ENCODE measurements at places on chromosomes 4 and X.

DNA sequence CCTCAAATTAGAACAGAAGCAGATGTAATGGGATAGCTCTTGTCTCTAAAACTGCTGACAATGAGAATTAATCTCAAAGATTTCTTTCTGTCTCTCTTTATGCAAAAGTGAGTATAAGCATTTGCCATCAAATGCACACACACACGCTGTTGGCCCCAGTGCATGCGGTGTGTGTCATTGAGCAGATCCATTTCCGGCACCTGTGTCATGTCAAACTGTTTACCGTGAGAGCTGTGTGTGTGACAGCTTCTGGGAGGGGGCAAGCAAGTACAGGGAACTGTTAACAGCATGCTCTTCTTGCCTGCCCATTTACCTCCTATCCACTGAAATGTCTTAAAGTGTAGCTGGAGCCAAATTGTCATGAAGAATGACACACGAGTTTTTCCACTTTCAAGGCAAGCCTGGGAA, 297.9 kb upstream of the FAT4 start:
- no peak for DNase-seq

- DNase-seq: no peak
These were observed 24.2 kb downstream of the MAGED1 start for GRCh38 chrX:51917604-51918003.

DNA sequence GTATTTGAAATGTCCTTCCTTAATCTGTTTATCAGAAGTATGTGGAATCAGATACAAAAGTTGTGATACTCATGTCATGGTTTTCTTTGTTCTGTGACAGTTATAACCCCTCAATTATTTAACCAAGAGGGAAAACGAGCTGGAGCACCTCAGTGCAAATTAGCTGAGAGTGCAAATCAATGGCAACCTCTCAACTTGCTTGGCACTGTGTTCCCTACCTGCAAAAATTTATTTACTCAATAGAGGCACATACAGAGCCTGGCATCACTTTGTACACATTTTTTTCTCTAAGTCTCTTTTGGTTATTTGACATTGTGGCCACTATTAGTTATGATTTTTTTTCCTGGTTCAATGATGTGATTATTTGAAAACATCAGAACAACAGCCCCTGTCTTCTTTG, 186.2 kb downstream of the STIM2 start:
- DNase-seq: no peak

GRCh38 chr4:94826206-94826605, 68.5 kb downstream of the BMPR1B start:
- no peak for DNase-seq

DNA sequence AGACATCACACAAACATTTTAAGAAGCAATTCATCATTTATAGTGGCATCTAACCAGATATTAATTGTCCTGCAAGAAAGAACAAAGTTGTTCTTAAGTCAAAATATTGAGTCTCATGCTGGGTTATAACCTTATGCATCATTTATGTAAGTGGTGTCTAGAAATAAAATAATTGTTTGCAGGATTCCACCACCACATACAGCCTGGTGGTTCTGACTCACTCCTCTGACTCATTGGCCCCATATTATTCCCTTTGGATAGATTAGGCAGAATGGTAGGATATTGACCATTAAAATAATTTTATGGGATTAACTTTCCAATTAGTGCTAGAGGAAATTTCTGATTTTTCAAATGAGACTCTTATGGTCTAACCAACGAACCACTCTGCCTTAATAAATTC, 384.5 kb downstream of the GRXCR1 start:
- no peak for DNase-seq

DNA sequence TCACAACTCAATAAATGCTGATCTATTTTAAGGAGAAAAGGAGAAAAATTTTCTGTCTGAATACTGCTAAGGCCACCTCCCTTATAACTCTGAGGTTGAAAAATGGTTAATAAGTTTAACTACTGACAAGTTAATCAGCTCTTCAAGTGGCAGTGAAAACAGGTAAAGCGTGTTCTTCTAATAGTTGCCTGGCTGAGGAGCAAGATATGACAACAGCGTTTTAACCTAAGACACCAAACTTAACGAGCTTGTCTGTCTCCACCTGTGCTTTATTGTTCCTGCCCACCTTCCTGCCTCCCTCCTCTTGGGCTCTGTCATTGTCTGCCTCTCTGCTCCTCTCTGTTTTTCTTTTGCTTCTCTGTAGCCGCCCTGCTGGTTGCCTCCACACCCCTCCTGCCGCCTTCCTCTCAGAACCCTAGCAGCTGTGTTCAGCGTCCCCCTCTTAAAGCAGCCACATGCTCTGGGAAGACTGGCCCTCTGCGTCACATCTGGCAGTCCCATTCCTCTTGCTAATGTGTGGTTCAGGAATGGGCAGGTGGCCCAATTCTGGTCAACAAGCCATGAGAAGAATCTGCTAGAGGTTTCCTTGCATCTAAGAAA, 4.3 kb upstream of the TSPAN5 start:
- no peak for DNase-seq

- DNase-seq: no peak
These were observed 155.5 kb downstream of the RAB28 start for GRCh38 chr4:13328591-13328990.

DNA sequence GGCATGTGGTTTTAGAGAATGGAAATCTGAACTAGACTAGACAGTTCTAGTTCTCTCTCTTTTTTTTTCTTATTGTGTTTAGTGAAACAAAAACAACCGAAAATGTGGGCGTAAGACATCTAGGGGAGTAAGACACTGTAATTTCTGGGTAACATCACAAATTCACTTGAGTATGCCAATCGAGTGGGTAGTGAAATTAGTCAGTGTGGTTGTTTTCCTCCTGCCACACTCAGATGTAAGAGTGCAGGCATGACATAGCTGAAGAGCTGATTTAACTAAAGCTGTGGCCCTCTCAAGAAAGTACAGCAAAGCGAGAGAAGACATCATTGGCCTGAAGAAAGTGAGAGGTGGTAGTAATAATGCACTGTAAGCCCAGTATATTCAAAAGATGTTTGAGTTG, 1585.3 kb upstream of the AGA start:
- no peak for DNase-seq

GRCh38 chr4:68732653-68733466, 62.4 kb upstream of the UGT2B15 start:
- no peak for DNase-seq

DNA sequence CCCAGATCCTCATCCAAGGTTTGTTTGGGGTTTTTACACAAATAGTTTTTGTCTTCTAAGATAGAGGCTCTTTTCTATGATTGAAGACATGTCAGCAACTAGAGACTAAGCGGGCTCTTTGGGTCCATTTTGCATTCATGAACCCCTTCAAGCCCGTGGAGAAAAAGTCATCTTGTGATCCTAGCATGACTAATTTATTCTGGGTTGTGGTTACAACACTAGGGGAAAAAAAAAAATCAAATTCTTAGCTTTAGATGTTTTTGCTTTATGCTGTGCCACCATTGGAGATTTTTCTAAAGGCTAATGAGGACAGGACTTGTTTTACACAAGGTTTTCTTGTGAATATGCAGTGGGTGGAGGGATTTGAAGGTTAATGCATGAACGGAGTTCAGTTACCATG, 440.0 kb downstream of the PCDH7 start:
- no peak for DNase-seq

DNA sequence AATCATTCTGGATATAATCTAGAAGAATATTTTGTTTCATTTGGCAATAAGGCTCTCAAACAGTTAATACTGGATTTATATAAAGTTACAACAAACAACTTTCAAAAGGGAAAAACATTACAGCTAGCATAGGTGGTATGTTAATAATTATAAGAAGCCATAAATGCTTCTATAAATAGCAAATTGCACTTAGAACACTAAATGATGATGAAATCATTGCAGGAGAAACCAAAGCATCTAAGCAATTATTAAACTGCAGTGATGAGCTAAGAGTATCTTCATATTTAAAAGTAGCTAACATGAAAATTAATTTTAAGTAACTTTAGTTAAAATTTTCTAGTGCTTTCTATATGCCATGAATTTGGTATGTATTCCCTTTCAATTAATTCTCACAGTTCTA, 189.5 kb downstream of the CENPC start:
- no peak for DNase-seq

DNA sequence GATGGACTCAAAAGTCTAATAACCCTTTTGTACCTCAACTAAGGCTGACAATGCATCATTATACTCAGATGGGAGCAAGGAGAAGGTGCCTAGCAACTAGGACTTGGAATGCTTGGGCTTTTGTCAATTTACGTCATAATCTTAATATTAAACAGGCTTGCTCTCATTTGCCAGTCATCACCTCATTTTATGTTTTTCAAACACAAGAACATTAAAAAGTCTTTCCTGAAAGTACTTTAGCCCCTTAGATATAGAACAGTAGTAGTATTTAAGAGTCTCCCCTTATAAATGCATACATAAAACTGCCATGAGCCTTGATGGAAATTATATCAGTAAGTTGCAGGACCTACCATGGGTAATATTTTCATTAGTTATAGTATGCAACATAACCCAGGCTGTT, 150.7 kb upstream of the INTU start:
- DNase-seq: no peak

DNA sequence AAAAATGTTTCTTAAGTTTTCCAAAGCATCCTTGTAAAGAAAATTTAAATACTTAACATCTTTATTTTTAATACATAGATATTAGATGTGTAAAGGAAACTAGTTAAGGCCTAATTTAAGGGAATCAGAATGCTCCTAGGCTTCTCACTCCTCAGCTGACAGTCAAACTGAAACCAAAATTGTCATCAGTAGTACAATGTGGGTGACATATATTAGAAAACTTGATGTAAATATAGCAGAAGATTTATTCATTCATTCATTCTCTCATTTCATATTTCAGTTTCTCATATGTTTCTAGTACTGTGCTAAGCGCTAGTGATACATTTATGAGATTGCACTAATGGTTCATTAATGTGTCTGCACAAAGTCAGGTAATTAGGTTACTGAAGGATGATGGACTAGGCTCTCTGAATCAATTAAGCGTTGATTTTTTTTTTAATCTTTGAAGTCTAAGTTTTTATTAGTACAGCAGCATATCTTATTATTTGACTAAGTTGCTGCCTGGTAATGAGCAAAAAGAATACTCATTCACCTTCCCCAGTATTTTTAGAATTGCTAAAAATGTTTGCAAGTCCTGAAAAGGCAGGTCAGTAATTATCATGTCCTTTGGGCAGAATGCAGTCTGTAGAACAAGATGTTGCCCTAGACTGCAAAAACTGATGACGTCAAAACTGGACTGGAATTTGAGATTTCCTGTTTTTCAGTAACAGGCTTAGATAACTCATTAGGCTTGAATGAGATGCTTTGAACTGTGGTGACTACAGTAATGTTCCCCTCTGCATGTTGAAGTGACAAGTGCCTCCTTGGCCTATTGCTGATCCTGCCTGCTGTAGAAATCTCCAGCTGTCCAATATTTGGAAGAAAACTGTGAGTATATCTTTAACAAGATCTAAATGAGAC, 128.7 kb downstream of the ARHGAP24 start:
- DNase-seq: no peak

DNA sequence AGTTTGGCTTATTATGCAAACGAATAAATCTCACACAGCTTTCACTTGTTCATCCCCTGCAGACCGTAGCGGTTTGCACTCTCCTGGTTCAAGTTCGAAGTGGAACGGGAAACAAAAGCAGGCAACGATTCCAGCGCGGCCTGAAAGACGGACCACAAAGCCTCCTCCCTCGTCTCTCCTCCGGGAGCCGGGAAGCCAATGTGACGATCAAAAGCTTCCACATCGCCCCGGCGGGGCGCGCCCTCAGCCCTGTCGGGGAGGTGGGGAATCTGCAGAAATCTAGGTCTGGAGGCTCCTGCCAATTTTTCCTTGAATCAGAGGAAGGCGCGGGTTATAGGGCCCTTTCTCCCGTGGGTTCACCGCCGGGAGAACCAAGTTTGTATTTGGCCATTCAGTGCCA, 16.9 kb upstream of the ZIC3 start:
- DNase-seq: no peak

DNA sequence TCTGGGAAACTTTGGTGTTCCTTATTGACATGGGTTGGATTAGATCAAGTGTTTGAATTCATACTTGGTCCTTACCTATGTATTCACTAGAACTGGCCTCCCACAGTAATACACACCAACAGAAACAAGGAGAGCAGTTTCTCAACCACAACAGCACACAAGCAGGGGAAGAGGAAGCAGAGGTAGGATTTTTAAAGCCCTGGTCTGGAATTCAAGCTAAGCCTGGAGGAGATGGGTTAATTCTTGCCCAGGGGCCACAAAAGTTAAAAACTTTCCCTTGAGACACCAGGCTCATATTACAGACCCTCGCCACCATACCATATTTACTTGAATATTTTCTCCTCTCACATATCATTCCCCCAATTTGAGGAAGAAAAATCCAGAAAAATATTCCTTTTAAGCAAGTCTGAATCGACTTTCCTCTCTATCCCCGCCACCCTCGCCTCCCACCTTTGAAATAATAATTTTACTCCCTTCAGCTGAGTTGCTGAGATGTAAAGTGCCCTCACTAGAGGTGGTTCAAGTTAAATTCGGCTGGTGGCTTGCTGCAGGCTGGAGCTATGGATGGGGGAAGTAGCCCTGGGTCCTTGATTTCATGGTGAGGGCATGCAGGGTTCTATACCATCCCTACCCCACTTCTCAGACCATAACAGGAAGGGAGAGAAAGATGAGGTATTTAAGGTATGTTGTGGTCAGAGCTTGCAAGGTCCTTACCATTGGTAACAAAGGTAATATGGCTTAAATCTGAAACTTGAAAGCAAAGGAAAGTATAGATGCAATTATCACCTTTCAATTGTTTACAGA, 440.2 kb downstream of the INPP4B start:
- no peak for DNase-seq

DNA sequence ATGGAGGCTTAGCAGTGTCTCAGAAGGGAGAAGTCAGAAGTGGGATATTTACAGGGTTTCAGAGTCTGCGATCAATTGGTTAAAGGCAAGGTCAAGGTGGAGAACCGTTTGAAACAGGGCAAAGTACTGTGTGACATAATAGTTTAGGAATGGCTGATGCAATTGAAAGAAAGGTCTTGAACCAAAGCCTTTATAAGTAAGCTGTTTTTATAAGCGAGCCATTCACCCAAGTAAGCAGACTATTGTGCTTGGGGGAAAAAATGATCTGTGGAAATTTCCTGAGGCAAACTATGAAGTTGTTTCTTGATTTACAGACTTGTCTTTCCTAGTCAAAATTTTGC, 327.3 kb downstream of the CAMK2D start:
- DNase-seq: no peak

DNA sequence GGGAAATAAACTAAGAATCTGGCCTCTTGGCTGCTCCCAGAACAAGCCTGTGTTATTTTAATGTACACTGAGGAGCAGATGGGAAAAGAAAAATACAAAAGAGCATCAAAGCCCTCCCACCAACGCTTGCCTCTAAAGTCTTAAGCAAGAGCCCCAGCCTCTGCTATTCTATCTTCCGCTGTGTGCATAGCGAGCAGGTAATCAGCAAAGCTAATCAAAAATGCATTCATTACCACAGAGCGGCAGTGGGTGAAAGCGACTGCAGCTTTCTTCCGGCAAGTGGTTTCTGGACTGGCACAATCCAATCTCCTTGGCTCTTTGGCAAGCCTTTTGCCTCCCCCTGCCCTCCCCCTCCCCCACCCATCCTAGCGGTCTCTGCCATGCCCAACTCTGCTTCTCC, 13.5 kb upstream of the GRIA3 start:
- DNase-seq: no peak

- DNase-seq: no peak
These were observed 13.0 kb upstream of the ARX start for GRCh38 chrX:25028726-25029125.

GRCh38 chr4:115121351-115122043, 8.1 kb upstream of the NDST4 start:
- no peak for DNase-seq

GRCh38 chr4:163161536-163162205, 5.0 kb downstream of the NAF1 start:
- no peak for DNase-seq

Measured in activated CD8-positive, alpha-beta memory T cell treated with anti-CD3 and anti-CD28 coated beads for 1 hour (primary cell).